AG20443 (cell line): ENCODE measurements at places on chromosomes 2 and 18.

DNA sequence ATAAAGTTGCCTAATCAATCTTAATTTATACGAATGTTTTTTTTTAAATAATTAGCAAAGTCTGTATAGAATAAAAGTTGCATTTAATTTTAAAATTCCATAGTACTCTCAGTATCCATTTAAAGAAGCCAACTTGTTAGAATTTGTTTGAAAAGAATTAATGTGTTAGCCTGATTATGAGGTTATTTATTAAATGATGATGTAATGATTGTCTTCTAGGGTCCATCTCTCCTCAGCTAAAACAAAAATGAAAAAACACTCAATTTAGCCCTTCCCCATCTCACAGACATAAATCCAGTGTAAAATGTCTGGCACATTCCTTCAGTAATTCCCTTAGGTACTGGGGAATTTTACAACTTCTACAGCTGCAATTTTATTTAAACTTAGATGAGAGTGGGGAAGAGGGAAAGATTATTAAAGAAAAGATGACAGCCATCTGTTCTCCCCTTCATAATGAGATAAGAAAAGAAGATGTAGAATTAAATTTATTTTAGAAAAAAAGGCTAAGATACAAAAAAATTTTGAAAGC is 68.6 kb downstream of the BARD1 start:
- DNase-seq = no peak

DNA sequence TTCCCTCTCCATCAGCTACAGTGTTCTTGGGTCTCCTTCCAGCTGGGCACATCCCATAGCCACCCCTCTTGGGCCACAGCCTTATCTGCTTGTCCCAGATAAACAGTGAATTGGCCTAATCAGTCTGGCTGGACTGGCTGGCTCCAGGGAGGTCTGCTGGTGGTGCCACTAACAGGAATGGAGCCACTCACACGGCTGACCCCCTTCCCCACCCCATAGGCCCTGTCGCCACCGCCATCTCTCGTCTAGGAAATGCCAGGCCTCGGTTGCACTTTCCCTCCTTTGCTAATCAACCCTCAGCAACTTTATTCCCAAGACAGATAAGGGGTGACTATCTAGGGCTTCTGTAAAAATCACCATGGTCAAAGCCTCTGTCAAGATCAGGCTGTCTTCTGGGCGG is 23.0 kb upstream of the TNP1 start:
- no peak for DNase-seq

DNA sequence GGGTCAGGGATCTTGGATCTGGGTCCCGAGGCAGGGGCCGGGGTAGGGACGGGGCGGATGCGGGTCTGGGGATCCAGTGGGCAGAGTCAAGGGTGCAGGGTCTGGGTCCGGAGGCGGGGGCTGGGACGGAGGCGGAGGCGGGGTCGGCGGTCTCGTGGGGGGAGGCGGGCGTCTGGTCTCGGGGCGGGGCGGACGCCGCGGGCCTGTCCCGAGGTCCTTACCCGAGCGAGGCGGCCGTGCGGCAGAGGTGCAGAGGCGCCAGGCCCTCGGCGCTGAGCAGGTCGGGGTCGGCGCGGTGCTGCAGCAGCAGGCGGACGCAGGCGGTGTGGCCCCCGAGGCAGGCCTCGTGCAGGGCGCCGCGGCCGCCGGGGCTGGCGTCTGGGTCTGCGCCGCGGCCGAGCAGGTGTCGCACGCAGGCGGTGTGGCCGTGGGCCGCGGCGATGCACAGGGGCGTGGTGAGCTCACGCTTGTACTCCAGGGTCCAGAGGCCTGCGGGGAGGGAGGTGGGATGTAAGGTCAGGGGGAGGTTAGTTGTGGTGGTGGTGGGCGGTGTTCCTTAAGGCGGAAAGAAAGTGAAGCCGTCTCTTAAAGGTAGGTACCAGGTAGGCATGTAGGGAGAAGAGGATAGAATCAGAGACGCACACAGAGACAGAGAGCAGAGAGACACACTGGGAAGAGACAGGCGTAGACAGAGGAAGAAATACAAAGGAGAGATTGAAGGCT is 26.6 kb downstream of the ASB18 start:
- no peak for DNase-seq

DNA sequence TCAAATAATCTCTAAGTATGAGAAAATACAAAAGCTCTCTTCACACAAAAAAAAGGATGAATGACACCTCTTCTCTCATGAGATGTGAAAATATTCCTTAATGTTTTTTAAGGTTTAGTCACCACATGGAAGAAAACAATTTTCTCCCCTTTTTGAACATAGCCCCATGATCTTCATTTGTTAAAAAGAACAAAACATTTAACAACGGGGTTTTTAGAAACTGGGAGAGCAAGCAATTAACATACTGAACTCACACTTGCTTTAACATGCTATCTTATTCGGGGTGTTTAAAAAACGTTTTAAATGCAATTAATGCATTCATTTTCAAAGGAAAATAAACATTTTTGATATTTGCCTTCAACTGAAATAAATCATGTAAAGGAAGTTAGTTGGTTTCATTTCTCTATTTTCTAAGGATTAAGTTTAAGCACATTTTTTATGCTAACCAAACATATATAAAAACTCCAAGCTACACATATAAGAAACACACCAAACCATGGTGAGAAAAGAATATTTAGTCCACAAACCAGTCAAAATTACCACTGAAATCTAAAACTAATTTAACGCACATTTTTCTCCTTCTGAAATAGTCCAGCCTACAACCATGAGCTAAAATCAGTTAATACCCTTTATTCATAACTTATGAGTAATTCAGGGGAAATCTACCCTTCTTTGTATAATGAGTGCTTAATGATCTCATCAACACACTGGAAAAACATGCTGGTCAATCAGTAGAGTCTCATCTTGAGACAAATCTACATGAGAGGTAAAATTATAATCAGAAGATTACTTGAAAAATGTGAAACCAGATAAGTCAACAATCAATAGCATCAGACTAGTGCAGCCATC is 8.2 kb downstream of the FBXO11 start:
- DNase-seq = no peak

GRCh38 chr2:215191477-215191876 is 53.1 kb upstream of the ABCA12 start:
- no peak for DNase-seq

- no peak for DNase-seq
Observed at GRCh38 chr2:128310094-128310716, 8.5 kb downstream of the HS6ST1 start.

- peak; percentile 41 for DNase-seq
Observed at GRCh38 chr2:177758591-177759371, 313.8 kb downstream of the PDE11A start.
